ENCODE measurements at places on chromosomes 6 and 20.

GRCh38 chr20:3221398-3222226 lies 12.3 kb downstream of the ITPA start:
- no peak for DNase-seq

DNA sequence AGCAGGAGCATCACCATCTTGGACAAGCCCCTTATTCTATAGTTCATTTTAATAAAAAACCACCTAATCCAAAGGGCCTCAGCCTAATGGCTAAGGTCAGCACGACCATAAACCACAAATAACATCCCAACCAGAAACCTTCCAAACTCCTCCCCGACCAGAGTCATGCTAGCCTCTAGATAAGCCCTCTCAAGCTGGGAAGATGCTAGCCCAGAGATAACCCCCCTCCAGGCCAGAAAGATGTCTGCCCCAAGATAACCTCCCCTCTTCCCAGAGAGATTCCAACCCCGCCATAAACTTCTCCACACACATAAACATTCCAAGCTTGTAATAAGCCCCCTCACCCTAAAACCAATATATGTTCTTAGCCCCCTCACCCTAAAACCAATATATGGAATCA lies 38.5 kb upstream of the OR14J1 start:
- no peak for DNase-seq

GRCh38 chr6:69973763-69974162 lies 107.4 kb downstream of the COL19A1 start:
- no peak for DNase-seq

GRCh38 chr20:20734475-20734948 lies 22.1 kb upstream of the RALGAPA2 start:
- peak; percentile 49 for DNase-seq

DNA sequence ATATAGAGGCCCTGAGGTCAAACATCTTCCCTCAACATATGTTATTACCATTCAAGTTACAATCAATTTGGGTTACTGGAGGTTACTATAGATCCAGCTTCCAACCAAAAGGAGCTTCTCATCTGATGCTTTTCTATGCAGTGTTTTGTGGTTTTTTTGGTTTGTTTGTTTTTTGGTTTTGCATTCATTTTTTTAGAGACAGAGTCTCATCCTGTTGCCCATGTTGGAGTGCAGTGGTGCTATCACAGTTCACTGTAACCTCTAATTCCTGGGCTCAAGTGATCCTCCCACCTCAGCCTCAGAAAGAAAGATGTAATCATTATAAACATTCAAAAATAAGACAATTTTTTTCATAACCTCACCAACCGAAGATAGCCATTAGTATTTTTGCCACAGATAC lies 124.4 kb upstream of the JARID2 start:
- no peak for DNase-seq

GRCh38 chr6:105810922-105811482 lies 275.1 kb upstream of the PRDM1 start:
- no peak for DNase-seq

DNA sequence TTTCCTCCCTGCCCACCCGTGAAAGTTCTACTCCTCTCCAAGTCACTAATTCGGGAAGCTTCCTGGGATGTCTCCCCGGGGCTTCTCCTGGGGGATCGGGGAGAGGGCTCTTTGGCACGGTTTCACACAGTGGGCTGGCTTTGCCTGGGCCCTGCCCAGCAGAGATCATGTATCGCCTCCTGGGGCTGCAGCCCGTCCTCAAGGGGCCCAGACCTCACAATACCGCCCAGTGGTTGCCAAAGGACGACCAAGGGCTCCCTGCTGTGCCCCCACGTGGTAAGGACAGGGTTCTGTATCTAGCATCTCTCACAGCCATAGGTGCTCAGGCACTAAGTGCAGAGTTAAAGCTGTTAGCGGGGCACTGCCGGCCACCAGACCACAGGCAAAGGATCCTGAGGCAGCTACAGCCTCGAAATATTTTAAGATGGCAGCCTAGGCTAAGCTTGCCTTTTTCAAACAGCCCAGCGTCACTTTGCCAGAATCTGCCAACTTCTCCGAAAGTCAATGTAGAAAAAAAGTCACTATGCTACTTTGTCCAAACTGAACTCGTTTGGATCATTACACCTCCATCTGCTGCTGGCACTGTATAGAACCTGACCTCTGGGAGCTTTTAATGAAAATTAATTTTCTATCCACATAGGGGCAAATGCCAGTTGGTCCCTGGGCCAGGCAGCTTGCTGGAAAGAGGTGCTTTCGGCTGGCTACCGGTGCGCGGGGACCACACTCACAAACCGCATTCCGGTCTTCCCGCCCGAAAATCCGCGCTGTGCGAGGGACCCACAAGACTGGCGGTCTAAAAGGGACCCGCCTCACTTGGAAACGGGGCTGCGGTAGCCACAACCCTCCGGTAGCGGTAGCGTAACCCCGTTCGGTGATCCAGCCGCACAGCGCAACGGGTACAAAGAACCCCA lies 1.3 kb upstream of the NNAT start:
- DNase-seq, result no peak

GRCh38 chr20:896501-897025 lies 19.6 kb downstream of the ANGPT4 start:
- no peak for DNase-seq

DNA sequence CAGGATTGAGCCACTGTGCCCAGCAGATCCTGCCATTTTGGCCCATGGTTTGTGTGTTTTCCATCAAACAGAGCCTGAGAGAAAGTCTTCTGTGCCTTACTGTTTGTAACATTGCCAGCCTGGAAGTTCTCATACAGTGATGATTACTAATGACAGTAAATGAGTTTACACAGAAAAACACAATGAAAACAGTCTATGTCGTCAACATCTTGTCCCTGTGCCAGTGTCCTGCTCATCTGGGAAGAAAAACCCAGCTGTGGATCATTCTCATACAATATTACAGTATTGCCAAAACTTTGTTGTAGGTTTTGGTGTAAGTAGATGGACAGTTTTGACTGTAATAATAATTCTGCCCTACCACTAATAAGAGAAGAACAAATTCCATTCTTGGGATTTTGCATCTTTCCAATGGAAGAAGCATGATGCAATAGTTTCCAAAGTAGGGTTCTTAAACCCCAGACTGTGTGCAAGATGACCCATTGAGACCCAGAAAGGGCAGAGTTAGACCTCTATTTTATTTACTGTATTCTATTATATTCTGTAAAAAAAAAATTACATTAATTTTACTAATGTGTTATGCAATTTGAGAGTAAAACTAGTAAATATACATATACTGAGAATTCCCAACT lies 135.0 kb upstream of the JARID2 start:
- no peak for DNase-seq

GRCh38 chr20:1263853-1264252 lies 2.2 kb upstream of the SNPH start:
- DNase-seq, result no peak

- DNase-seq, result no peak
Measured at GRCh38 chr6:68747110-68747790, 112.2 kb downstream of the ADGRB3 start.

- no peak for DNase-seq
Measured at GRCh38 chr20:19449051-19449450, 236.6 kb downstream of the SLC24A3 start.

GRCh38 chr6:4057036-4057435 lies 21.9 kb downstream of the FAM217A start:
- no peak for DNase-seq

- no peak for DNase-seq
Measured at GRCh38 chr6:34602318-34603111, 46.4 kb upstream of the SPDEF start.

DNA sequence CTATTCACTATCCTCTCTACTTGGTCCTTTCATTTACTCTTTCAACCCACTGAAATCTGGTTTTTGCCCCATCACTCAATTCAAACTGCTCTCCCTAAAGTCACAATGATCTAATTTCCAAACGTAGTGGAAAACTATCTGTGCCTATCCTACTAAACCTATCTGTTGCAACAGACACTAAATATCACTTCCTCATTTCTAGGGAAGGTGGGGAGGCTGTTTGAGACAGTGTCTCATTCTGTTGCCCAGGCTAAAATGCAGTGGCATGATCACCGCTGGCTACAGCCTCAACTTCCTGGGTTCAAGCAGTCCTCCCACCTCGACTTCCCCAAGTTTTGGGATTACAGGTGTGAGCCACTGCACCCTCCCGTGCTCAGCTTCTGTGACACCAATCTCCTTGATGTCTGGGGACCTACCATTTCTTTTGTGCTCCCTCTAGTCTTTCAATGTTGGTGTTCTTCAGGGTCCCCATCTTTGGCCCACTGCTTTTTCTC lies 8.8 kb downstream of the RANBP9 start:
- DNase-seq, result no peak

GRCh38 chr6:108288742-108289141 lies 6.1 kb upstream of the AFG1L start:
- no peak for DNase-seq

GRCh38 chr6:42532038-42532669 lies 31.7 kb upstream of the UBR2 start:
- DNase-seq, result no peak

GRCh38 chr6:116616737-116617053 lies 416 bp downstream of the RSPH4A start:
- DNase-seq, result peak; percentile 18

GRCh38 chr6:537114-537513 lies 119.8 kb downstream of the HUS1B start:
- DNase-seq, result no peak

- DNase-seq, result no peak
Measured at GRCh38 chr6:2432292-2432691, 186.9 kb upstream of the GMDS start.

DNA sequence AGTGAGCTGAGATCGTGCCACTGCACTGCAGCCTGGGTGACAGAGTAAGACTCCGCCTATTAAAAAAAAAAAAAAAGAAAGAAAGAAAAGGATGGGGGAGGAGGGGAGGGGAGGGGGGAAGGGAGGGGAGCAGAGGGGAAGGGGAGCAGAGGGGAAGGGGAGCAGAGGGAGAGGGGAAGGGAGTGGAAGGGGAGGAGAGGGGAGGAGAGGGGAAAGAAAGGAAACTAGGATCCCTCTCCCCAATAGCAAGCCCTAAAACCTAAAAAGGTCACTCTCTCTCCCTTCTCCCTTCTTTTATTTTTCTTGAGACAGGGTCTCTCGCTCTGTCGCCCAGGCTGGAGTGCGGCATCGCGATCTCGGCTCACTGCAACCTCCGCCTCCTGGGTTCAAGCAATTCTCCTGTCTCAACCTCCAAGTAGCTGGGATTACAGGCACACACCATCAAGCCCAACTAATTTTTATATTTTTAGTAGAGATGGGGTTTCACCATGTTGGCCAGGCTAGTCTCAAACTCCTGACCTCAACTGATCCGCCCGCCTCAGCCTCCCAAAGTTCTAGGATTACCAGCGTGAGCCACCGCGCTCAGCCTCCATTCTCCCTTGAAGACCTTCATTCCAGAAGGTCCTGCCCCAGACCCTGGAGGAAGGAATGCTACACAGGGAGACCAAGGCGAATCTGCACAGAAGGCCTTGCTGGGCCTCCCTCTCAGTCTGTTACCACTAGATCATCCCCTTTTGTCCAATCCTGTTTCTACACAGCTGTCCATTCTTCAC lies 45.8 kb upstream of the PIM1 start:
- DNase-seq, result no peak

DNA sequence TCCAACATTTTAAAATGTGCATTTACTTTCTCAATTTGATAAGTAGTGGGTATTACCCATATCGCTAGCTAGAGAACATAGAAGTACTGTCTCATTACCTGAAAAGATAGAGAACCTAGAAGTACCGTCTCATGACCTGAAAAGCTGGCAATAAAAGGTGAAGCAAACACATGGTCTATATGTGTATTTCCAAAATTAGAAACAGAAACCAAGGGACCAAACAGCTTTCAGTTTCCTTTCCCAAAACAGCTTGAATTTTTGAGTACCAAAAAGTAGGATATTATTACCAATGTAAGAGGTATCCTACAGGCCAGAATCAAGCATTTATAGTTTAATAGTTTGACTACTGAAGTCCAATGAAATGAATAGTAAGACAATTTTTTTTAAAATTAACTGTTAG lies 77.2 kb downstream of the KIF13A start:
- DNase-seq, result no peak

All from activated naive CD8-positive, alpha-beta T cell treated with anti-CD3 and anti-CD28 coated beads, Interleukin-2, amount 50 U/mL, for 24 hours (primary cell).